ENCODE measurements at places on chromosomes 12 and 14.

- DNase-seq: no peak
These were observed 25.9 kb downstream of the MMP17 start for GRCh38 chr12:131853832-131854797.

DNA sequence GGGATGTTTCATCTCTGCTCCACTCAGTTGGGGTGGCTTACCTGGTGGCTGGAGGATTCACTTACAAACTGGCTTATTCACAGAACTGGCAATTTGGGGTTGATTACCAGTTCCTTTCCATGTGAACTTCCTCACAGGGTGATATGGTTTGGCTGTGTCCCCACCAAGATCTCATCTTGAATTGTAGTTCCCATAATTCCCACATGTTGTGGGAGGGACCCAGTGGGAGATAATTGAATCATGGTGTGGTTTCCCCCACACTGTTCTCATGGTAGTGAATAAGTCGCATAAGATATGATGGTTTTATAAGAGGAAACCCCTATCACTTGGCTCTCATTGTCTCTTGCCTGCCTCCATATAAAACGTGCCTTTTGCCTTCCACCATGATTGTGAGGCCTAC is 26.9 kb upstream of the IGF1 start:
- DNase-seq: no peak

GRCh38 chr12:57235017-57235727 is 5.7 kb downstream of the SHMT2 start:
- DNase-seq: no peak

GRCh38 chr12:54251667-54252284 is 28.1 kb downstream of the CBX5 start:
- peak; percentile 31 for DNase-seq

- DNase-seq: no peak
These were observed 158.4 kb downstream of the KLHL28 start for GRCh38 chr14:44803239-44803905.

GRCh38 chr14:25406818-25407217 is 356.9 kb upstream of the STXBP6 start:
- DNase-seq: peak; percentile 23

Measured in activated CD8-positive, alpha-beta T cell treated with anti-CD3 and anti-CD28 coated beads, Interleukin-2, amount 10 ng/mL, durations not matched to agents 7 days and 5 days (primary cell).